ENCODE measurements at places on chromosomes 16 and 17.

DNA sequence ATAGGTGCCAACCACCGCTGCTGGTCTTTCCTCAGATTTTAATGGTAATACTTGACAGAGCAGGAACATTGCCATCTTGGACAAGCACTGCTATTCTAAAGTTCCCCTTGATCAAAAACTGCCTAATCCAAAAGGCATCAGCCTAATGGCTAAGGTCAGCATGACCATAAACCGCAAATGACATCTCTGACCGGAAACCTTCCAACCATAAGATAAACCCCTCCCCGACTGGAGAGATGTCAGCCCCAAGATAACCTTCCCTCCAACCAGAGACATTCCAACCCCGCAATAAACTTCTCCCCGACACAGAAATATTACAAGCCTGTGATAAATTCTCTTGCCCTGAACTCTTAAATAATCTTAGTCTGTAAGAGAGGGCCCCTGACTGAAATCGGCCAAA lies 7.4 kb upstream of the DHX40 start:
- DNase-seq, result no peak

DNA sequence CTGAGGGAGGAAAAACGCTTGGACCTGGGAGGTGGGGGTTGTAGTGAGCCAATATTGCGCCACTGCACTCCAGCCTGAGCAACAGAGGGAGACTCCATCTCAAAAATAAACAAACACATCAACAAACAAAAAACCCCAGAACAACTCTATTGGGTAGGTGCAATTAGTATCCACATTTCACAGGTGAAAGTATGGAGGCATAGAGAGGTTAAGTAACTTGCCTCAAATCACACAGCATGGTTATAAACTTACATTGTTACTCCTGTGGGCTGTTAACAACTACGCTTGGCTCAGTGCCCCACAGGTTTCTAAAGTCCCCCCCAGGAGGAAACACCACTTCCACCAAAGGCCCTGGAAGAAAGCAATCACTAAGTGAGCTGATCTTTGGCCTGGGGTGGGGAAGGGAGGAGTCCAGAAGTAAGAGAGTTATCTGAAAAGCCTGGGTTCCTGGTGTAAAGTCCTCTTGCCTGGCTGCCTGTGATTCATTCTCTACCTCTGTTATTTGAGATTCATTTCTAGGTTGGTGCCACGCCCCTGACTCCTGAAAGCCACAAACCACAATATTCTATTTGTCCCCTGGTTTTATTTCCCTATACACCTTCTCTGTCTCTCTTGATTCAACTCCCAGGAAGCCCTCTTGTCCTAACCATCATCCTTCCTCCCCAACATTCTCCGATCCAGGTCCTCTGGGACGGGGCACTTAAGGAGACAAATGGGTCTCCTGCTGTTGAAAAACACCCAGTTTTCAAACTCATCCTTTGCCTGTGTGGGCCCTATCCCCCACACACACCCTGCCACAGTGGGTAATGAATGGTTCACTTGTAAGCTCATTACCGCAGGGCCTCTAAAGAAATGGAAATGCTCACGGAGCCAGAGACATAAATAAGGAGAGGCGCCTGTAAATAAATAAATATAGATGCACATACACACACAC lies 195.4 kb downstream of the XYLT1 start:
- no peak for DNase-seq

DNA sequence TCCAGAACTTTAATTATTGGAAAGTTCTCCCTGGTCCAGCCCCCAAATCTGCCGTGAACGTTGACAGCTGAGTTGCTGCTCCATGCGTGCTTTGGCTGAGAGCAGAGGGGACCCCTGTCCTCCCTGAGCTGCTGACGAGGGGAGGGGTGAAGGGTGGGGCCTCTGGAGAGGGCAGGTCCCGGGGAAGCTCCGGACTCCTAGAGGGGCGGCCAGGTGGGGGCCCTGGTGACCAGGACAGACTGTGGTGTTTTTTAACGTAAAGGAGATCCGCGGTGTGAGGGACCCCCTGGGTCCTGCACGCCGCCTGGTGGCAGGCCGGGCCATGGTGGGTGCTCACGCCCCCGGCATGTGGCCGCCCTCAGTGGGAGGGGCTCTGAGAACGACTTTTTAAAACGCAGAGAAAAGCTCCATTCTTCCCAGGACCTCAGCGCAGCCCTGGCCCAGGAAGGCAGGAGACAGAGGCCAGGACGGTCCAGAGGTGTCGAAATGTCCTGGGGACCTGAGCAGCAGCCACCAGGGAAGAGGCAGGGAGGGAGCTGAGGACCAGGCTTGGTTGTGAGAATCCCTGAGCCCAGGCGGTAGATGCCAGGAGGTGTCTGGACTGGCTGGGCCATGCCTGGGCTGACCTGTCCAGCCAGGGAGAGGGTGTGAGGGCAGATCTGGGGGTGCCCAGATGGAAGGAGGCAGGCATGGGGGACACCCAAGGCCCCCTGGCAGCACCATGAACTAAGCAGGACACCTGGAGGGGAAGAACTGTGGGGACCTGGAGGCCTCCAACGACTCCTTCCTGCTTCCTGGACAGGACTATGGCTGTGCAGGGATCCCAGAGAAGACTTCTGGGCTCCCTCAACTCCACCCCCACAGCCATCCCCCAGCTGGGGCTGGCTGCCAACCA lies at the start of gene MC1R:
MC1R (plus strand) TSS at position 410 of the 895 bp plus-strand sequence; CDS start at position 807, 397 bp downstream.
- DNase-seq, result no peak

GRCh38 chr17:49547566-49547965 lies 28.1 kb upstream of the NXPH3 start:
- no peak for DNase-seq

DNA sequence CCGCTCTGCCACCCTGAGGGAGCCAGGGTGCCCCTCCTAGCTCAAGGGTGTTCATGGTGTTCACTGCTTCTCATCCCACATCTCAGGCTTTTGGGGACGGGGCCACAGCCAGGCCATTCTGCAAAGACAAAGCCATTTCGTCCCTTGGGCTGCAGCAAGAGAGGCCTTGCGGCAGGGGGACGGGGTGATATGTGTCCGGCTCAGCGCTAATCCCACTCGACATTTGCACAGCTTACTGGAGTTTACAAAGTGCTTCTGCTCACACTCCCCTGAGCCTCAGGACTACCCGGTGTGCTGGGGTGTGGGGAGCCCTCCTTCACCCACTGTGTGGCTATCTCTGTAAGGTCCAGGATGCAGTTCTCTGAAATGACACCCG lies 84.3 kb downstream of the RTN4RL1 start:
- DNase-seq, result no peak

- DNase-seq, result no peak
Measured at GRCh38 chr17:20702692-20703091, 123.2 kb downstream of the CDRT15L2 start.

- no peak for DNase-seq
Measured at GRCh38 chr17:9166788-9167187, 145.5 kb downstream of the NTN1 start.
